ENCODE measurements at places on chromosomes 5 and 9.

DNA sequence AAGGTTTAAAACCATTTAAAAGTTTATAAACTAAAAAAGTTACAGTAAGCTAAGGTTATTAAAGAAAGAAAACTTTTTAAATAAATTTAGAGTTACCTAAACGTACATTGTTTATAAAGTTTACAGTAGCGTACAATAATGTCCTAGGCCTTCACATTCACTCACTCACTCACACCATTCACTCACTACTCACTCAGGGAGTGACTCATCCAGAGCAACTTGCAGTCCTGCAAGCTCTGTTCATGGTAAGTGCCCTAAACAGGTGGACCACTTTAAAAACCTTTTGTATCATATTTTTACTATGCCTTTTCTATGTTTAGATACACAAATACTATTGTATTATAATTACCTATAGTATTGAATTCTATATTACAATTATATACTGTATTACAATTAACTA lies 190.8 kb upstream of the RASA1 start:
- DNase-seq, result no peak

GRCh38 chr9:8390571-8390970 lies 591.0 kb upstream of the DMAC1 start:
- no peak for DNase-seq

DNA sequence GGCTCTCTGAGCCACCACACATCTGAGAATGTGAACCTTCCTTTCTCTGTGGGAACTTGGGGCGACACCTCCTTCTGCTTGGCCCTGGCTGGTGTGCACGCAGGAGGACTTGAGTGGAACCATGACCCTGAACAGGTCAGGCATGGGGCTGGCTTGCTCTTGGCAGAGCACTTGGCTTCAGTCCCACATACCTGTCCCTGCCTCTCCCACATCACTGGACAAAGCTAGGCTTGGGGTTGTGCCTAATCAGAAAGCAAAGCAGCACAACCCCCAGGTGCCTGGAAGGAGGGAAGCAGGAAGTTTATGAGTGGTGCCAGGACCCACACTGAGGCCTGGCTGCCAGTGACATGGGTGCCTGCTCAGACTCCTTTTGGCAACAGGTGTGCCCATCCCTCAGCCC lies 13.2 kb downstream of the GADD45G start:
- no peak for DNase-seq

GRCh38 chr9:105291938-105292337 lies 47.5 kb downstream of the SLC44A1 start:
- DNase-seq, result no peak

GRCh38 chr9:108049026-108049607 lies 559.5 kb upstream of the KLF4 start:
- DNase-seq, result no peak

DNA sequence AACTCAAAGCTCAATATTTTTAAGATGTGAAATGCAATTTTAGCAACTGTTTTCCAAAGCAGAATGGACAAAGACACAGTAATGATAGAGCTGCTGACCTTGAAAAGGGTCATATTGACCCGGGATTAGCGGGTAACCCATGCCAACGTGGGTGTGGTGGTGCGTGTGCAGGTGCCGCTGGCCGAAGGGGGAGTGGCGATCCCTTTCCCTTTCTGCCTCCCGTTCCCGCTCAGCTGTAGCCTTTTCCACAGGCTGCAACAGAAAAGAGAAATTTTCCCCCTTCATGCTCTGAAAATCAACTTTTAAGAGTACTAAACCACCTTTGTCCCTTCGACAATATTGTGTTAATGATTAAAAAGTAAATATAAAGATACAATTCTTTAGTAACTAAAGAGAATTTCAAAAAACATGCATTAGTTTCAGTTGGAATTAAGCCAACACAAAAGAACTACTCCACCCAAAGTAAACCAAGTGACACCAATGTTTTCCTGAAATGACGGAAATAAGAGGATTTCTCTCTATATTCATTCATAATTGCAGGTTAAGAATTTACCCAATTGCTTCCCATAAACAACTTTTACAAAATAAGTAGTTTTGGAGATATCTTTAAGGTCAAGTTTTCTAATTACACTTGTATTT lies 105.2 kb downstream of the ZNF608 start:
- DNase-seq, result no peak

DNA sequence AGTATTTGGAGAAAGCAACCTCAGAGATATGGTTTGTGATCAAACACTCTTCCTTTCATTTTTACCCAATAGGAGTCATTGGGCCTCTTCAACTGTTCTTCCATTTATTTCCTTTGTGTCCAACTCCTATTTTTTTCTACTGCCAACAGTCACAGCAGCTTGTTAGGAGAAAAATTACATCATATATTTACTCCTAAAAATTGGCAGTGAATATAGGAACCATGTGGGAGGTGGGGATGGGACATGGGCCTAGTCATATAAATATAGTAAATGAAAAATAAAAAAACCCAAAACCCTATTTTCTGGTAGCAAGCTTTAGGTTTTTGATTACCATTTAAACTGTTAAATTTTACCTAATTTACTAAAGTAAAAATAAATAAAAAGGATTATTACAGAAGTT lies 134.9 kb upstream of the MPDZ start:
- no peak for DNase-seq

GRCh38 chr5:17761326-17761725 lies 127.1 kb downstream of the TAF11L14 start:
- no peak for DNase-seq

DNA sequence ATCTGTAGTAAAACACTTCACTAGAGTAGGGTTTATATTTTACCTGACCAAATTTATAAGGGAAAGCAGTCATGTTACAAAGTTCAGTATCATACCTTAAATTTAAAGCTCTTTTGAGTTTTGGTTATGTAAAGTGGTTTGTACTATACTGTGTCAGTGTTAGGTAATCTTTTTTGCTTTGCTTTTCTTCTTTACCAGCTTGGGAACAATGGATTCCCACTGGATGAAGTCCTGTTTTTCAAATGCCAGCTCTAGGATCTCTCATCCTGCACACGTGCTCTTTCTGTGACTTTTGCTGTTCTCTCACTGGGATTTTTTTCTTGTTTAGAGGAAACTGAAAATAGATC lies 15.9 kb downstream of the CYSTM1 start:
- no peak for DNase-seq

GRCh38 chr9:75229605-75230332 lies 141.5 kb downstream of the OSTF1 start:
- DNase-seq, result no peak
